ENCODE measurements at places on chromosomes 16 and 17.

DNA sequence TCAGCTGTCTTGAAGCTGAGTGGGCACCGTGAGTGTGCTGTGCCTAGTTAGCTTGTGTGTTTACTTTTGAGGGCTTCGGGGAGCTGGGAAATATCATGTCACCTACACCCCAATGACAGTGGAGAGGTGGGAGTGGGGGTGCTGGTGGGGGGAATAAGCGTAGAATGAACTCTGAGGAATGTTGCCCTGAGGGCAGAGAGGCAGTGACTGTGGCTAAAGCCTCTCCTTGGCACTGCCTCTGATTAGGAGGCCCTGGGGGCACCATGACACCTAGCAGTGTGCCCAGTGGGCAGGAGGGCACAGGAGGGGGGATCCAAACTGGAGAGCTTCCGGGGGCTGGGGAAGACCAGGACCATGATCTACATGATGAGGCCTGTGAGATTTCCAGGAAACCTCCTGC, 24.8 kb downstream of the CACNA1G start:
- no peak for DNase-seq

DNA sequence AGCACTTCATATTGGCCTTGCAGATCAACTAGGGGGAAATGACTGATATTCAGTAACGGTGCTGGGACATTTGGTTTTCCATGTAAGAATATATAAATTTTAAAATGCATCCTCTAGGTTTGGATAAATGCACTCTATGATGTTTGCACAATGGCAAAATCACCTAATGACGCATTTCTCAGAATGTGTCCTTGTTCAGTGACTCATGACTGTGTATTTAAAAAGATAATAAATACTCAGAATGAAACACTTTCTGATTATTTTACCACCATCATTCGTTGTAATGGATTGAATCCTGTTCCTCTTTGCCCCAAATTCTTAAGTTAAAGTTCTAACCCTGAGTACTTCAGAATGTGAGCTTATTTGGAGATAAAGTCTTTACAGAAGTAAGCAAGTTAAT, 17.2 kb upstream of the ADGRG1 start:
- no peak for DNase-seq

- no peak for DNase-seq
These were observed 98.9 kb upstream of the GSE1 start for GRCh38 chr16:85514295-85514597.

GRCh38 chr17:17363638-17364337, 60.6 kb downstream of the NT5M start:
- DNase-seq: no peak

GRCh38 chr17:3809135-3809534, 8.1 kb upstream of the ITGAE start:
- DNase-seq: no peak

GRCh38 chr17:57350266-57350665, 93.9 kb downstream of the MSI2 start:
- no peak for DNase-seq

DNA sequence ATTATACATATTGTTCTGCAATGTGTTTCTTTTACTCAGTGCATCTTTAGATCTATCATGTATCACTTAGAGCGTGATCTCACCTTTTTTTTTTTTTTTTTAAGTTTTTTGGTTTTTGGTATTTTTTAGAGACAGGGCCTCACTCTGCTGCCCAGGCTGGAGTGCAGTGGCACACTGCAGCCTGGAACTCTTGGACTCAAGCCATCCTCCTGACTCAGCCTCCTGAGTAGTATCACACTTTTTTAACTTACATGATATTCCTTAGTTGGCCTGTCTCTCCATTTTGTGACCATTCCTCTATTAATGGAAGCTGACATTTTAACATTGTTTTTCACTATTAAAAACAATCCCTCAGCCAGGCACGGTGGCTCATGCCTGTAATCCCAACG, 4.7 kb upstream of the MPO start:
- no peak for DNase-seq

- DNase-seq: peak; percentile 71
These were observed 527 bp downstream of the SIAH1 start for GRCh38 chr16:48384520-48385252.

GRCh38 chr17:32275060-32276042, 9.7 kb downstream of the RHBDL3 start:
- no peak for DNase-seq

DNA sequence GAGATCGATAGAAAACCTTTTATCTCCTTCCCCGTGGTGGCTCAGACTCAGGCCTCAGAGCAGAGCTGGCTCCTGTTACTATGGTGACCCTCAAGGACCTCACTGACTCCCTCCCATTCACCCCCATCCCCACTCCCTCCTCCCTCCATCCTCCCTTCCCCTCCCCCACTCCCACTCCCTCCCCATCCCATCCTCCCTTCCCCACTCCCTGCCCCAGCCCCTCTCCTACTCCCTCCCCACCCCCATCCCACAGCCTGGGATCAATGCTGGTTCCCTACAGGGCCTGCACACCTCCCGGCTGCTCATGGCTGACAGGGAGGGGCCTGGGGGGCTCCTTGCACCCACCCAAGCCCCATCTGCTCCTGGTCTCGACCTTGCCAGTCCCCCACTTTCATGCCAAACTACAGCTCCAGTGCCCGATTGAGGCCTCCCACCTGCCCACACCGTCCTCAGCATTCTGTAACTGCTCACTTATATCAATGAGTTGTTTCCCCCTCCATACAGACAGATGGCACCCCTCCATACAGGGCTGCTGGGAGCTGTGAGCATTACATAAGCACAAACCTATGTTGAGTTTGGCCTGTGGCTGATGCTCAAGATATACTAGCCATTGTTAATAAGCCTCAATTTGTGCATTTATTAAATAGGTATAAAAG, 11.6 kb upstream of the RAI1 start:
- no peak for DNase-seq

DNA sequence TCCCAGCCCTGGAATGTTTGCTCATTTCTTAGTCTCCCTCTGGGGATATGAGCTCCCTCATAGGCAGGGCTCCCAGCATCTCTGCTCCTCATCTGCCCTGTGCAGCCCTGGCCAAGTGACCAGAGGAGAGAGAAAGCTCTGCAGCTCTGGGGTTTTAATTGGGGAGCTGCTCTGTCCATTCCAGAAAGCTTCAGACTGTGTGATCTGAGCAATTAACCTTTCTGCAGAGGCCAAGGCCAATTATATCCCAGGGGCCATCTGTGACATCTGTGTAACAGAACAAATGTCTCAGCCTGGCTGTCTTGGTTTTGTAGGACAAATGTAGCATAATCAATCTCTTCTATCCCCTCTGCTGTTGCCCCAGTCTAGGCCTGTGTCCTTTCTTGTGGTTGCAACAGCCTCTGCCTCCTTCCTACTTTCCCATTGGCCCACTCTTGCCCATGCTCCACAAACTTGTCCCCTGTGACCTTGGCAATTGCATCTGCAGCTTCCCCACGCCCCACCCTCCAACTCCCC, 156.0 kb downstream of the GSG1L start:
- no peak for DNase-seq

GRCh38 chr17:4492721-4493561, 5.7 kb upstream of the SPNS2 start:
- DNase-seq: no peak

DNA sequence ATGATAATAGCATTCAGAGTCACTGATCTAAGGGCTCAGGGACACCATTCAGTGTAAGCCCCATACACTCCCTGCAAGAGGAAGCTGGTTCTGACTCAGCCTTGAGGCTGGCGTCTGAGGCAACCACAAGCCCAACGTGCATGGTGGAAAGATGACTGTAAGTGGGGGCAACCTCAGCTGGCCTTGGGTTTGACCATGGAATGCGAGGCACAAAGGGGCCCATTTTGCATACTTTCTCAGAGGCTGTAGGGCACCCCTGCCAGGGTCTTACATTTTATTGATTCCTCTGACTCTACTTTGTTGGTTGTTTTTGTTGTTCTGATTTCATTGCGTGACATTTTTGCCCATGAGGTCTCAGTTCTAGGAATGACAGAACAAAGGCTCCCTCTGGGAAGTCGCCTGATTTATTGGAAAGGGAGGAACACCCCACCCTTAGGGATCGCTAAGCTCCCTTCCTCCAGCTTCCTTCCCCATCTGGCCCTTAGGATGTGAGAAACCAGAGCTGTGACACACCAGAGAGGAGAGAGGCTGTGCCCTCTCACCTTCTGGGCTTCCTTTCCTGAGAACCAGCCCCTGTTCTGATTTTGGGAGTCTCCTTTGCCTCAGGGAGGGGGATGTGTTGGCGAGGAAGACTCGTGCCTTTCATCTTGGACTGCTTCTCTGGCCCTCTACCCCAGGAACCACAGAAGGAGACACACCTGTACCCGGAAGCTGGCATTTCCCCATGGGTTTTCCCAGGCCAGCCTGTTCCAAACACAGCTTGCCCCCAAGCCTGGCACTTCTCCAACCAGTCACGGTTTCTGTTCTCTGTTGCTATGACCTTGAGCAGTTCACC, 5.6 kb upstream of the CIITA start:
- DNase-seq: peak; percentile 27

DNA sequence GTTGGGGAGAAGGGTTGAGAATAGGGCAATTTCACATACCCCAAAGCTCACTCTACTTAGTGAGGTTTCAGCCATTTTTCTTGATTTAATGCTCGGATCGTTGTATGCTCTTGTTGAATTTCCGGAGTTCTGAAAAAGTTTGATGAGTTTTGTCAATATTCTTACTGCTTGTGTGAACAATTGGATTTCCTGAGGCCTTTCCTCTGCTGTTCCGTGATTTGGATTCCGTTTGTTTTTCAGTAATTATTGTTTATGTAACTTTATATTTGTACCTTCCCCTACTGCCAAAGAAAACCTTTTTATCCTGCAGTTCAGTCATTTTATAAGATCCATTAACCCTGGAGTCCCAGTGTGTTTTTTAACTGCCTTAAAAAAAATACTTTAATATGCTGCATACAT, 62.9 kb downstream of the PHKB start:
- no peak for DNase-seq

- DNase-seq: no peak
These were observed 67.1 kb downstream of the CLEC18A start for GRCh38 chr16:70018254-70018653.

DNA sequence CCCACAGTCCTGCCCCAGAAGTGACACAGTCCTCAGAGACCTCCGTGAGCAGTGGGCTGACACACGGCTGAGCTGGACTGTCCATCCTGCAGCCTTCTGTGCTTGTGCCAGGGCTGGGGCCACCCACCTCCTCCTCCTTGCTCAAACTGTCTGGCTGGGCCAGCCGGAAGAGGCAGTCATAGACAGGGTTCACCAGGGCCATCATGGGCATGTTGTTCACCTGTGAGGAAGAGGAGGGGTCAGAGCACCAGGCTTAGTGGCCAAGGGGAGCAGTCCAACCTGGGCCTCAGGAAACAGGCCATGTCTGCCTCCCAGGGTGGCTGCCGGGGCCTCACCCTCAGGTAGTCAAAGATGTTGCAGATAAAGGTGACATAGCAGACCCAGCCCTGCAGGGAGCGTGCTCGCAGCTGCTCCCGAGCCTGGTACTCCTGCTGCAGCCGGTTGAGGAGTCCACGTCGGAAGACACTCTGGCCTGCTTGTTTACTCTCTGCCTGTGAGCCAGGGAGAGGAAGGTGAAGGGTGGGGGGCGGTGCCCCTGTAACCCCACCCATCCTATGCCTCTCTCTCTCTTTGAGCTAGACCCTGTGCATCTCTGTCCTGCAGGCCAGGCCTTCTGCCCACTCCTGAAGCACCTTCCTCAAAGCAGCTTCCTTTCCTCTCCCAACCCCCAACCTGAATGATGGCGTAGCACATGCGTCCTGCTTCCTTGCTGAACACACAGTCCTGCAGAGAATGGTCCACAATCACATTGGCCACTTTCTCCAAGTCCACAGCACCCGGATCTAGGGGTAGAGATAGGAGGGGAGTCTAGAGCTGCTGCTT, 3.4 kb downstream of the MIF4GD start:
- no peak for DNase-seq

- no peak for DNase-seq
These were observed 540 bp upstream of the RPL38 start for GRCh38 chr17:74202938-74203337.

GRCh38 chr16:78942625-78943245, 657.8 kb downstream of the MAF start:
- DNase-seq: no peak

DNA sequence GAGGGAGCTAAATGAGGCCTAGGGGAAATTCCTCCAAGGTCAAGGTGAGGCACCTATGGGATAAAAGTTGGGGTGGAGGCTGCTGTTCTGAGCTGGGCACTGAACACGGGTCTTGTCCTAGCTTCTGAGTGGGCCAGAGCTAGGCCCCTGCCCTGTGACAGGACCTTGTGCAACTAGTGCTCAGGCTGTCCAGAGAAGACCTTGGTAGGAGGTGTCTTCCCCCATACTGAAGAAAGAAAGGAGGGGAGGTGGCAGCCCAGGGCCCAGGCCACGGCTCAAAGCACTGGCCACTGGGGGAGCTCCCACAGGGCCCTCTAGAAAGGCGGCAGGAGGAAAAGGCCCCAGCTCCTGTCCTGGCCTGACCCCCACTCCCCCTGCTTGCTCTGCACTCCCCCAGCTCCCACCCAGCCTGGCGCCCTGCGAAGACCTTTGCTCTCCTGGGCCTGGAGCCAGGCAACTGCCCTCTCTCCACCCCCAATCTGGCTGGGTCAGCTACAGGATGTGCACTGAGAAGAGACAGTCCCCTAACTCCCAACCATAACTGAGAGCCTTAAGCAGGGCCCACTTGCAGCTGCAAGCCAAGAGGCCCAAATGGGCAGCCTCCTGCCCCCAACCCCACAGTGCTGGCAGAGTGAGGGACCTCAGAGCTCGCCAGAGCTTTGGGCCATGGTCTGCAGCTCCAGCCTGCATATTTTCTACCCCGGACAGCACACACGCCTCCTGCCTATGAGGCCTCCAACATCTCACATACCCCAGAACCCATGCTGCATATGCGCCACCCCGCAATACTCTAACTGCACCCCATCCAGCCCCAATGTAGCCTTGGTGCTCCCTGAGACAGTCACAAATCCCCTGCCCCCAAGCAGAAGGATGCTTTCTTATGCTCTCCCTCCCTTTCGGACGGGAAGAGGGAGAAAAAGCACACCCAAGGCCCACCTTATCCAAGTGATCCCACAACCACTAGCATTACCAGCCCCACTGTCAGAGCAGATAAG, 15.3 kb downstream of the HSD11B2 start:
- no peak for DNase-seq

- DNase-seq: no peak
These were observed 9.2 kb downstream of the KRT33B start for GRCh38 chr17:41360296-41360995.

- DNase-seq: no peak
These were observed 22.6 kb downstream of the LGALS3BP start for GRCh38 chr17:78957128-78957527.

Measured in GM19239 (cell line).